Glutamatergic neuron (in vitro differentiated cells): ENCODE measurements at places on chromosomes 13 and 19. TPM values are rescaled to one million over a fixed set of nuclear protein-coding genes. Genes with fewer than 3 reads are reported as not detected.

Gene IRGC
- total RNA-seq: not detected

Gene IL27RA
- total RNA-seq: not detected

Gene GNG7
- total RNA-seq: 8.0 TPM

DNA sequence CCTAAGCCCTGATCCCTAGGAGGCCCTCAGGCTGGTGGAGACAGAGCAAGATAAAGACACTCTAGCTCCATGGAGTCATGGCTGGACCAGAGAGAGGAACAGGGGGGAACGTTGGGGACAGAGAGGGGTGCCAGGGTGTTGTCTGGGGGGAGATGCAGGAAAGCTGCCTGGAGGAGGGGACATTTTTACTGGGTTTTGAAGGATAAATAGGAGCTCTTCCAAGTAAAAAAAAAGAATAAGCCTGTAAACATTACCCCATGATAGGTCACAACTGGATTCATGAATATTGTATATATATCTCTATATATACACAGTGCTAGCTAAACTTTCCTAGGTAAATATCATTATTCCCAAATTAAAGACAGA, 714 bp downstream of the HSH2D start:
- no peak for DNase-seq

DNA sequence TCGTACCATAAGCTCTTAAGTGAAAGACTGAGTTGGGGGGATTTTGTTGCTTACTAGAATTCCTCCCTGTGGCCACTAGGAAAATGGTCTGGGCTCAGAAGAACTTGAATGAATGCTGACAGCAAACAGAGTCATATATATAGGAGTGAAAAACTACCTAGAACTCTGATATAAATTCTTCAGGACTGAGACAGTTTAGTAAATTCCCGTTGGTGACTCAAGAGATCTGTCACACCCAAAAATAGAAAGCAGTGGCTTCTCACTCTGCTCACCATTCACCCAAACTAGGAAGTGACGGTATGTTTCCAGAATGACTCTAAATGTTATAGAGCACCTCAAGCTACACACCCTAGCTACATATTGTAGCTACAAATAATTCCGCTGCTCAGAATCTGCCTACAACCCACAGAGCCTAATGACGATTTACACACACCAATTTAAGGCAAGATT, 116.2 kb downstream of the TBC1D4 start:
- no peak for DNase-seq

GRCh38 chr19:7397687-7398086, 49.0 kb downstream of the ARHGEF18 start:
- DNase-seq: no peak

GRCh38 chr19:31553846-31554215, 204.6 kb upstream of the TSHZ3 start:
- DNase-seq: no peak

DNA sequence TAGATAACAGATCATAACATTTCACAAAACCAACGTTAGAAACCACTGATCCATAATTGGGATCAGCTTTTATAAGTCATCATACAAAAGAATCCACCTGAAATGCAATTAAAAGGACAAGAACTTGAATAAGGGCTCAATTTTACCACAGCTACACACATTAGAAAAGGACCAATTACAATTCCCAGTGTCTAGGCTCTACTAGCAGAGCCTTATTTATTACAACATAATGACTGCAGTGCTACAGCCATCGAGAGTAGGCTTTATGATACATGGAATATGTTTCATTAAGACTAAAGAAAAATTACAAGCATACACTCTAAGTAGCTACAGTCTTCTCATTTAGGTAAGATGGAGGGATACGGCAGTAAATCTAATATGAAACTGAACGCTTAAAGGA, 2.9 kb downstream of the RBM26 start:
- DNase-seq: no peak

DNA sequence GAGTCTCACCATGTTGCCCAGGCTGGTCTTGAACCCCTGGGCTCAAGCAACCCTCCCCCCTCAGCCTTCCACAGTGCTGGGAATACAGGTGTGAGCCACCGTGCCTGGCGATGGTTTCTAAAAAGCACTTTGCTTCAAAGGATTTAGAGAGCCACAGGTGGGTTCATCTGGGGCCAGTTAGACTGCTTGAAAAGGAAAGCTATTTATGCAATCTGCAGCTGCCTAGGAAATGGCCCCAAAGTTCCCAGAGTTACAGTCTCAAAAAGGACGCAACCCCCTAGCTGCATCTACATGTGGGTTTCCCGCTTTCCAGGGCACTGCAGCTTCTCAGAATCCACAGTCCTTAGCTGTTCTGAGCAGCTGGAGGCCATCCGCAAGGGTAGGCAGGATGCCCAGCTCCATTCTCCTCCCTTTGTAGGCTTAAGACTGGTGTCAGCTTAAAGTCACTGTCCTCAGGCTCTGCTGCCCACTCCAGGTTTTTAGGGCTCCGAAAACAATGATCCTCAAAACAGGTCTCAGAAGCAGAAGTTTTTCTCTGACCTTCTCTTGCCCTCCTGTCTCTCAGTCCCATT, 41.4 kb downstream of the ZNF823 start:
- no peak for DNase-seq
